ENCODE measurements at places on chromosomes 3 and 15.

DNA sequence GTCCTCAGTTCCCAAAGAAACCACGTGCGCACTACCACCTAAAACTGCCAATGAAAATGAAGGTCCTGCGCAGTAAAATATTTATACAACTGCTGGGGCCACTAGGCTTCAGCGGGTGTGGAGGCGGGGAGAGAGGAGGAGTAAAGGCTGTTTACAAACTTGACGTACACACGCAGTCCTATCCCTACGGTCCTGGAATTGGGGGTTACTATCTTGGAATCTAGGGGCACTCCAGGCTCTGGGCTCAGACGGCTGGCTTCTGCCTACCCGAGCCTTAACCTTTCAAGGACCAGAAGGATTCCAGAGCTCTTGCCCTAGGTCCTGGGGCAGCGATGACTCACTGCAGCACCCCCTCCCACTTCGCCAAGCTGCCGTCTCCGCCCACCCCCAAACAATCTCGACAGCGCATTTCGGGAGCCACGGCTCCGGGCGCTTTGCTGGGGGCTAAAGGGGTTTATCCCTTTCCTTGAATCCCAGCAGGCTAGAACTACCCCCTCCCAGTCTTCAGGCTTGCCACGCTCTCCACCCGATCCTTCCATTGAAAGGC lies 3.0 kb downstream of the ADAMTS9 start:
- no peak for DNase-seq

- DNase-seq, result no peak
These were observed 412 bp upstream of the CTXN2 start for GRCh38 chr15:48190932-48191573.

- DNase-seq, result no peak
These were observed 13.3 kb upstream of the IREB2 start for GRCh38 chr15:78424673-78425072.

- no peak for DNase-seq
These were observed 70.1 kb downstream of the AAGAB start for GRCh38 chr15:67184208-67184925.

DNA sequence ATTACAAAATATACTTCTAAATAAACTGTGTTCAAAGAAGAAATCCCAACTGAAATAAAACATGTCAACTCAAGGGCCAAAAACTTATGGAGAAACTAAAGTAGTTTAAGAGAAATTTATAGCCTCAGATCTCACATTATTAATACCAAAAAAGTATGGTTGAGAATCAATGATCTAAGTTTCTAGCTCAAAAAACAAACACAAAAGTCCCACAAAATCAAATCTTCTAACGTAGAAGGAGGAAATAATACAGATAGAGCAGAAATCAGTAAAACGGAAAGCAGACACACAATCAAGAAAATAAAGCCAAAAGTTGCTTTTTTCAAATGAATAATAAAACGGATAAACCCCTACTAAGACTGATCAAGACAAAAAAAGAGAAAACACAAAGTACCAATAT lies 2.9 kb downstream of the SUSD5 start:
- no peak for DNase-seq

DNA sequence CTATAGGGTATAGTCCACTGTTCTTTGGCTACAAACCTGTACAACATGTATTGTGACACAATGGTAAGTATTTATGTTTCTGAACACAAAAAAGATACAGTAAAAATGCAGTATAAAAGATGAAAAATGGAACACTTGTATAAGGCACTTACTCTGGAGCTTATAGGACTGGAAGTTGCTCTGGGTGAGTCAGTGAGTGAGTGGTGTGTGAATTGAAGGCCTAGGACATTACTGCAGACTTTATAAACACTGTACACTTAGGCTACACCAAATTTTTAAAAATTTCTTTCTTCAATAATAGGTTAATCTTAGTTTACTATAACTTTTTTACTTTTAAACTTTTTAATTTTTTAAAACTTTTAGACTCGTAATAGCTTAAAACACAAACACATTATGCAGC lies 10.5 kb upstream of the PDZRN3 start:
- DNase-seq, result no peak

GRCh38 chr15:74523982-74524381 lies 17.0 kb upstream of the ARID3B start:
- DNase-seq, result no peak

DNA sequence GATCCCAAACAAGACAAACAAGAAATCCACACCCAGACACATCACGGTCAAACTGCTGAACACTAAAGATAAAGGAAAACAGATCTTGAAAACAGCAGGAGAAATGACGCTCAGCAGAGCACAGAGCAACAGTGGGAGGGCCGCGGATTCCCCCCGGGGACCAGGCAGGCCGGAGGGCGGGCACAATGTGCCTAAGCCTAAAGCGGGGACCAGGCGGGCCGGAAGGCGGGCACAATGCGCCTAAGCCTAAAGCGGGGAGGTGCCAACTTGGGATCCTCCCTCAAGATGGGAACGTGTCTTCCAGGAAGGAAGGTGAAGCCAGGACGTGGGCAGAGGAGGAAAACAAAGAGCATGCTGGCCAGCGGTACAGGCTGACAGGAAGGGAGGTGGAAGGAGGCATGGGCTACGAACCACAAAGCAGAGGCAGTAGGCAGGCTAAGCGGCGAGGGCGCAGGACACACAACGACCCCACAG lies 31.1 kb downstream of the CYFIP1 start:
- no peak for DNase-seq

GRCh38 chr3:189625071-189625470 lies 6.1 kb upstream of the TP63 start:
- DNase-seq, result no peak

DNA sequence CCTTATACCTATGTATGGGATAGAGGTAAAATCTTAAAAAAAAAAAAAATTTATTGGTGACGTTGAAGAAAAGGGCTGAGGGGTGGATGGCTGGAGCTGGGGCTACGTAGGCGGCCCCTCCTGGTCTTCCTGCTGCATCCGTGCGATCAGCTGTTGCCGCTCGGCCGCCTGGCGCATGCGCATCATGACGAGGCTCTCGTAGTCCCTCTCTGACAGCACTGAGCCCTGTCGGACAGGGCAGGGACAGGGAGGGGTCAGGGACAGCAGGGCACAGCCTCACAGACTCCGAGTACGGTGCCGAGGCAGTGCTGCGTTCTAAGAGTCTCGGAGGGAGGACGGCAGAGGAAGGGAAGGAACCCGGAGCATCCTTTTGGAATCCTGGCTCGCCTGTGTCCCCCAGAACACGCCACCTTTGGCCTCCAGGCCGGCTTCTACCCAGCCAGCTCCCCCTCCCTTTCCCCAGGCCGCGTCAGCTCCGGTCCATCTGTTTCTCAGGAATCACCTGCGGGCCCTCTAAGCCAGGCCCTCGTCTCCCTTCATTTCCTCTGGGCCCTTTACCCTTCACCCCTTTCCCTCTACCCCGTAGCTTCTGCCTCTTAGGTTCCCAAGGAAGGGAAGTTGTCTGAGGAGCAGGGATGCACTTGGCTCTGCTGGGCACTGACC lies 1.8 kb upstream of the C15orf62 start:
- no peak for DNase-seq

- DNase-seq, result no peak
These were observed 68.2 kb downstream of the CMSS1 start for GRCh38 chr3:99885851-99886250.

- DNase-seq, result no peak
These were observed 68.9 kb upstream of the GOLGA6B start for GRCh38 chr15:72585476-72586058.

DNA sequence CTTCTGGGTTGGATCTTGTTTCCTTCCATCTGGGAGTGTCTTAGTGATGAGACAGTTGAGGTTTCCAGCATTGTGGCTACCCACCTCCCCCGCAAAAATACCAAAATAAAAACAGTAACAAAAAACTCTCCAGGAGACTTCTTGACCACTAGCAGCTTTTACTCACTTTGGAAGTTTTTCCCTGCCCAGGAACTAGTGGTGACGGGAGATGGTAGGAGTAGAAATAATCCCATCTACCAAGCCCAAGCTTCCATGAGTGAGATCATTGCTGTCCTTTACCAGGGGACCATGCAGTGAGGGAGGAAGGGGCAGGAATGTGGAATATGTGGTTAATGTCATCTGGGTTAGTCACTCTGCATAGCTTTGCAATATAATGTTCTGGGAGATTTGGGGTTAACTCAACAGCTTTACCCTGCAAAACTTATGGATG lies 187.7 kb downstream of the ITPR1 start:
- DNase-seq, result no peak

DNA sequence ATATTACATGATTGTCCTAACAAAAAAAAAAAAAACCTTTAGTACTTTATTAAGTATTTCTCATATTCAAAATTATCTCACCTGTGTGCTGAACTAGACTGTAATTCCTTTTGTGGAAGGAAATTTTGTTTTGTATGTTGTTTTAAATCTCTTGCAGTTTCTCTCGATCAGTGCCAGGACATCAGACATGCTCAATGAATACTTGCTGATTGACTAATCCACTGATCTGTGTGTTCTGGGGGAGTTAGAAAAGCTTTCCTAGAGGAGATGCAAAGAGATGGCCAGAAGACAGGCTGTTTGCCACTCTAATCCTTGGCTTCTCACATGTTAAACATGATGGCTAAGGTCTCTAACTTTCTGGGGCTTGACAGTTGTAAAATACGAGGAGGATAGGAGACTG lies 233.3 kb upstream of the NR2E3 start:
- DNase-seq, result no peak

DNA sequence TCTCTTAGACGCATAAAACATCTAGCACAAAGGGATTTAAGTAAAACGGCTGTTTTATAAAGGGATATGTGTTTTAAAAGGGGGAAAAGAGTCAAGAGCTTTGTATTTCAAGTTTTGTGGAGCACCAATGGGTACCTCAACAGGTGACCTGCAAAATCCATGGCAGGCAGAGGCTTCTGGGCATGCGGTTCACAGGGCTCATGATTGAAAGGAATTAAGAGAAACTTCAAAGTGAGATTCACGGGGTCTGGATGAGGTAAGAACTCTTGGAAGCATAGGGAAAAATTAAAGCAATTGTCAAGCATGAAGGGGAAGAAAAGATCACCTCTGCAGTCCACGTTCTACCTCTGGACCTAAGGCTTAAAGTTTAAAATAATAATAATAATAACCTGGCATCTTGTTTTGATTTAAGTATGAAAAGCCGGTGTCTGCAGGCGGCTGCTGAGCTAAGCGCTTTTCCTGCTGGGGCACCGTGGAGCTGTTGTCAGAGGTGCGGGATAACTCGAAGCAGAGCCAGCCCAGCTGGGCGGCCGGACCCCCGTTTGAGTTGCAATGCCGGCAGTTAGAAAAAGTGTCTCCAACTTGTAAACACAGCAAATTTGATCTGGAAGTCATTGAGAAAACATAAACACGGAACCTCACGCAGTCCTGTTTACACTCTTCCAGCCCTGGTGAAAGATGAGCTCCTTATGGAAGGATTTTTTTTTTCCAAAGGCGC lies 40.5 kb downstream of the HES1 start:
- DNase-seq, result no peak

- no peak for DNase-seq
These were observed 19.4 kb upstream of the PRR20G start for GRCh38 chr3:127307112-127307835.

DNA sequence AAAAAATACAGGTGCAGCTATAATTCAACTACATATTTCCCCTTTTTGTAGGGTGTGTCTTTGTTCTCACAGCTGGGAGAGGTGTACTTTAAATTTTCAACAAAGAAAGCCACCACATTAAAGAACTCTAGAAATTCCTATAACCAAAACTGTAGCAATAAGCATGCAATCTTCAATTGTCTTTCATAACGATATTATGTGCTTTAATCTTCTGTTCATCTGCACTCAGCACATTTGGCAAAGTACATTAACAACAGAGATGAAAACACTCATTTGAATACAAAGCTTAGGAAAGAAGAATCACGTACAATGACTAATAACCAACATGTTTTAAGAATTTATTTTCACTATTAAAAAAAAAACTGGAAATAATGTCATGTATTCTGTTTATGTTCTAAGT lies 1025.8 kb downstream of the ROBO1 start:
- DNase-seq, result no peak

GRCh38 chr3:188890572-188891270 lies 281.1 kb upstream of the TPRG1 start:
- DNase-seq, result no peak

GRCh38 chr15:52114261-52115055 lies 1.9 kb upstream of the BCL2L10 start:
- no peak for DNase-seq

GRCh38 chr15:72302955-72303354 lies 17.0 kb downstream of the CELF6 start:
- no peak for DNase-seq

DNA sequence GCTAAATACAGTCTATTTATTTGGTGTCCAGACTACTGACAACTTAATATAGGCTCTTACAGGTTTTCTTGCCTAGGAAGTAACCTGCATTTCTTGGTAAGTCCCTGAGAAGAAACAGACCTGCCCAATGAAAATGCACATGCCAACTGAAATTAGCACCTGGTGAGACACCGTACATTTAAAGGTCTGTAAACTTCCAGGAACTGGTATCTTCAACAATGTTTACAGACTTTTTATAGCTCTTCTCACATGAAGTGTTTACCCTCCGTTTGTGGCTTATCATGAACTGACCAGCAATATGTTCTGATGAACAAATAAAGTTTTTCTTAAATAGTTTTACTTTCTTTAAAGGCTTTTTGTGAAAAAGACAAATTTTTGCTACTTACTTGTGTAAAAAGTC lies 93.3 kb downstream of the PCCB start:
- no peak for DNase-seq

DNA sequence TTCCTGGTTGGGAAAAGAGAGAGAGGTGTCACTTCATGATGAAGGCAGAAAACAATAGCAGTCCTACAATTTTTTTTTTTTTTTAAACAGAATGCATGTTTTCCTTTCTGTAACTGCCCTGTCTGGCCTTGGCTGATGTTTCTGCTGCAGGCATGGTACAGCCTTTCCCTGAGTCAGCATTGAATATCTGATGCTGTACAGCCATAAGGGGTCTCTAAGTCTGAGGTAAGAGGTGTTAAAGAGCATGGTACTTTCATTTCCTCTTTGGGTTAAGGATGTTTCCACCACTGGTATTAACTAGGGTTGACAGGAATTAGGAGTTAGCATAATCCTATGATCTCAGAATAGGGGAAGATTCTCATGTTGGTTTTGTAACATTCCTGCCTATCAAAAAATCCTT lies 147.4 kb downstream of the CHST2 start:
- DNase-seq, result no peak

GRCh38 chr15:45448066-45448915 lies 69.9 kb upstream of the GATM start:
- no peak for DNase-seq

GRCh38 chr15:68234060-68234459 lies 4.5 kb upstream of the CLN6 start:
- no peak for DNase-seq

- DNase-seq, result no peak
These were observed 5.9 kb downstream of the USP3 start for GRCh38 chr15:63509955-63510940.

GRCh38 chr3:11544412-11545181 lies 99.1 kb downstream of the VGLL4 start:
- DNase-seq, result no peak

- no peak for DNase-seq
These were observed 180.7 kb upstream of the GRM7 start for GRCh38 chr3:6680119-6680806.

DNA sequence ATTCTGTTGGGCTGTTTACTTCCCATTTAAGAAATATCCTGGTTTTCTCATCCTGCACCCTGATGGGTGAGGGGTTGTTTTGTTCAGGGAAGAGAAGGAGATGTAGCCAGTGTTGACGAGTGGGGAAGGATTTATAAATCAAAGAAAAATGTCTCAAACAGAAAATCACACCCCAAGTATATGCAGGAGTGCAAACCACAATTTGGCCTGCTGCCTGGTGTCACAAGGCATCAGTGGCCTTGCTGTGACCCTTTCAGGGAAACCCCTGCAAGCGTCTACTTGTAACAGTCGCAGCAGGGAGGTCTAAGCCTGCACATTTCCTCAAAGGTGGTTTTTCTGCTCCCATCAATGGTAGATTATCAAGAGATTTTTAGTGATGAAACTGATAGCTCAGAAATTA lies 132.6 kb upstream of the LRRN1 start:
- no peak for DNase-seq

All from stimulated activated CD8-positive, alpha-beta memory T cell treated with anti-CD3 and anti-CD28 coated beads, Interleukin-4, amount 100 ng/mL, for 4 hours (primary cell).